ENCODE measurements at places on chromosomes 7 and 10. TPM values are rescaled to one million over a fixed set of nuclear protein-coding genes. Genes with fewer than 3 reads are reported as not detected.

GRCh38 chr7:156607332-156608172 lies 33.0 kb upstream of the RNF32 start:
- DNase-seq: no peak

- DNase-seq: no peak
Observed at GRCh38 chr10:307659-308058, 172.4 kb downstream of the ZMYND11 start.

GRCh38 chr7:76037310-76037709 lies 10.5 kb downstream of the STYXL1 start:
- DNase-seq: no peak

- no peak for DNase-seq
Observed at GRCh38 chr10:3961082-3961481, 176.1 kb upstream of the KLF6 start.

DNA sequence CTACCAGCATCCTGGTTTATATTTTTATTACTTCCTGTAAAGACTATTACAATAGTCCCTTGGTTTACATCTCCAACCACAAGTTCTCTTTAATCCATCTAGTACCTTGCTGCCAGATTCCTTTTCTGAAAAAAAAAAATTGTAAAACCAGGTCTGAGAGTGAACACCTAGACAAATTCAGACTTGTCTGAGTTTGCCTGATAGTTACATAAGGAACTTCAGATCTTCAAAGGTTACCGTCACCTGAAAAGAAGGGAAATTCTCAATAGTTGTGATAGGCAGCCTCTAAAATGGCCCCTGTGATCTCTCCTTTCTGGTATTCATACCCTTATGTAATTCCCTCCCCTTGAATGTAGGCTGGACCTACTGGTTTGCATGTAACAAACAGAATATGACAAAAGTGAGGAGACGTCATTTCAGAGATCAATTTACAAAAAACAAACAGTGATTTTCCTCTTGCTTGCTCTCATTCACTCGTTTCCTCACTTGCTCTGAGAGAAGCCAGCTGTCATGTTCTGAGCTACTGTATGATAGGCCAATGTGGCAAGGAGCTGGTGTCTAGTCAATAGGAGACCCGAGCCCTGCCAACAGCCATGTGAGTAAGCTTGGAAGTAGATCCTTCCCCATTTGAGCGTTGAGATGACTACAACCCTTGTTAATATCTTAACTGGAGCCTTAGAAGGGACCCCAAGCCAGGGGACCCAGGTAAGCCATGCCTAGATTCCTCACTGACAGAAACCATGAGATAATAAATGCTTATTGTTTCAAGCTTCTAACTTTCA lies 110.9 kb upstream of the LSM8 start:
- DNase-seq: no peak

DNA sequence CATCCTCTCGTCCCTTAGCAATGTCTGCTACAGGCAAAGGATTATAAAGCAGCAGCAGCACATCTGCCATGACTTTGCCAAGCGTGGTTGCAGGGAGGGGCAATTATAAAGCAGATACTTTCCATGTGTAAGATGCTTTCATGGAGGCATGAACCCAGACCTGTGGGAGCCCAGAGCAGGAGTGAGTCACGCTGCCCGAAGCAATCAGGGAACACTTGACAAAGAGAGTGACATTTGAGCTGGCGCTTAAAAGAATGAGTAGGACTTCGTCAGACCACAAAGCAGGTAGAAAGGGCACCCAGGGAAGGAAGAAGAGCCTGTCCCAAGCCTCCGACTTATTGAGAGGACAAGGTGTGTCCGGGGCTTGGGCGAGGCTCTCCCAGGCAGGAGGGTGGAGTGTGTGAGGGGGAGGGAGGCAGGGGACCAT lies 147.2 kb downstream of the MYOF start:
- no peak for DNase-seq

GRCh38 chr7:48033922-48034321 lies 1.4 kb upstream of the C7orf57 start:
- no peak for DNase-seq

GRCh38 chr10:11748866-11749265 lies 6.7 kb downstream of the ECHDC3 start:
- DNase-seq: no peak

GRCh38 chr10:33594475-33594874 lies 260.0 kb upstream of the NRP1 start:
- DNase-seq: no peak

DNA sequence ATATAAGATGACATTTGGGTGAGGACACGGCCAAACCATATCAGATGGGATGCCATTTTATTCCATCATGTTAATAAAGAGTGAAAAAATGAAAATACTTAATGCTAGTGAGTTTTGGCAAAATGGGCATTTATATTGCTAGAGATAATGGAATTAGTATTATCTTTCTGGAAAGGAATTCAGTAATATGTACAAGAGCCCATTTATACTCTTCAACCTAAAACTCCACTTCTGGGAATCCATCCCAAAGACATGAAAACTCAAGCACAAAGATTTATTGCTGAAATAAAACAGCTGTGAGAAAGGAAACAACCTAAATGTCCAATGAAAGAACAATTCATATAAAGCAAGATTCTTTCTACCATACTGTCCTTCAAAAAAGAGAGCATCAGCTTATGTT lies 96.0 kb upstream of the TMEM168 start:
- no peak for DNase-seq

- no peak for DNase-seq
Observed at GRCh38 chr10:22945934-22946673, 18.3 kb downstream of the ARMC3 start.

DNA sequence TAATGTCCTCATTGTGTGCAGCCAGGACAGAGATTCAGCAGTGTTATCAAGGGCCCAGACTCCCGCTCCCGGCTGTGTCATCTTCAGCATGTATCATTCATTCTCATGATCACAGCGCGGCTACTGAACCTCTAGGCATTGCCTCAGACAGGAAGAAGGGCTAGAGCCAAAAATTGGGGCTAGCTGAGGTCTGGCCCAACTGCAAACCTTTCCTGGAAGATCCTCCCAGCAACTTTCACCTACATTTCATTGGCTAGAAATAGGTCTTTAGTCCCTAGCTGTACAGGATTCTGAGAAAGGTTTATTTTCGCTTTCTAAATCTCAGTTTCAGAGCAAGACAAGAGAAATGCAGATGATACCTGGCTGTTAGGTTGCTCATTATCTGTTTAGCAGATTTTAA lies 81.9 kb downstream of the CREM start:
- no peak for DNase-seq

DNA sequence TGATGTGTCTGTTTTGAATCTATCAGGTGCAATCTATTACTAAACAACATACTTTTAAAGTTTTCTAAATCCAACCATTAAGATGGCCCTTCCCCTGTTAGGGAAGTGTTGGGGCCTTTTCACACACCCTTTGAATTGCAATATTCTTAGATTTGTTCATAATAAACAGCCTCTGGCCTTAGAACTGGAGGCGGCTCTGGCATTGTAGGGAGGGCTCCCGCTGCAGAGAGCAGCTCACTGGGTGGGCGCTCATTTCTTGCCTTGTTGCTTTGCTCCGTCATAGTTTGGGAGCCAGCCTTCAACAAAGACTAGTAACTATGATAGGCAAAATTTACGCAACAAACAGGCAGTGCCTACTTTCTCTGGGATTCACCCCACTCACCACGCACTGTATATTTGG lies 4.2 kb upstream of the HOXA10 start:
- no peak for DNase-seq

DNA sequence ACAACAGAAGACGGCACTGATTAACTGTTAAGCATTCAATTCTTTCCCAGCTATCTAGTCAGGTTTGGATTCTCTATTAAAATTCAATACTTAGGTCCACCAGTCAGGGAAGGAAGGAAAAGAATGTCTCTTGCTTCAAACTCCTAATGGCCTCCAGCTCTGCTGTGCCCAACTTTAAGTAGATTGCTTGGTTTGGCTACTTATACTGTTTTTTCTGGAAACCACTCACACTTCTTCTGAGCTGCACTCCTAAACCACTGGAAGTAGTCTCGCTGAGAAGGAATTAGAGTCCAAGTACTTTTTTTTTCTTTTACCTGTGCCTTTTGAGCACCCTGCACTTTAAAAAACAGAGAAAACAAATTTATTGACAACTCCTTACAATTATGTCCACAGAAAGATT lies 26.7 kb upstream of the COL1A2 start:
- DNase-seq: no peak

DNA sequence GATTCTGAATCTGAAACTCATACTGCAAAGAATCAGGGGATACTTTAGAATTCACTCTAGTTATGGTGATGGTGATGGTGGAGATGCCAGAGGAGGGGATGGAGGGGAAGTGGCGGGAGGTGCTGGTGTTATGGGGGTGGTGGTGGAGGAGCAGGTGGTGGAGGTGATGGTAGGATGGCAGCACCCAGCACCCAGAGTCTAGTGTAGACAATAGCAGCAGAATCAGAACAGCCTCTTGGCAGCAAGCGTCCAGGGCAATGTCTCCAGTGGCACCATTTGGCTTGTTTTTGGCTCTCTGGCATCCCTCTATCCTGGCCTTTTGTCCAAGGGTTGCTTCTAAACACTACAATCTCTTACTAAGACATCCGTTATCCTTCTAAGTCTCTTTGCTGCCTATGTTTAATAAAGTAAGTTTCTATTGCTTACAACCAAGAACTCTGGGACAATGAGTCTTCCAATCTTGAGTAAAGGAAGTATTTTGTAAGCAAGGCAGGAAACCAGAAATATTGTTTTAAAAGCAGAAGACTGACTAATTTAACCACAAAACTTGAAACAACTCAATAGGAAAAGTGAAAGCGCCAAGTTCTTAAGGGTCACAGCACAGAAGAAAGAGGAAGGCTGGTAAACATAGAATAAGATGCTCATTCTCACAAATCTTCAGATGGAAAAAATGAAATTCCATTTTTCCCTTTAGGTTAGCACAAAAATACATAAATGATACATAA lies 42.4 kb upstream of the GDF10 start:
- DNase-seq: no peak

- no peak for DNase-seq
Observed at GRCh38 chr10:37700886-37701780, 156.3 kb downstream of the ZNF248 start.

GRCh38 chr7:70710011-70710480 lies 421.9 kb upstream of the GALNT17 start:
- DNase-seq: no peak

- no peak for DNase-seq
Observed at GRCh38 chr7:2437537-2438148, 34.2 kb downstream of the CHST12 start.

DNA sequence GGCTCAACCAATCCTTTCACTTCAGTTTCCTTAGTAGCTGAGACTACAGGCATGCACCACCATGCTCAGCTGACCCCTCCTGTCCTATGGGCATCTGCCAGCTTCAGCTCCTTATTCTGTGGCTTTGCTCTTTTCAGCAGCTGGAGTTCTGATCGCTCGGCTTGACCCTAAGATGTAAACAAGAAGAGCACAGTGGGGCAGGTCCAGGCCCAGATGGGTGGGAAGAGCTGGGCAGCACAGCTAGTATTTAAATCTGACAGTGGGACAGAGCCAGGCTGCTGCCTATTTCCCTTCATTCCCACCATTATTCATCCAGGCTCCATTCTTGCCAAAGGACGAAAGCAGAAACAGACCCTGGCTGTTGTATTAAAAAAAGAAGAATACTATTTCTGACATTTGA lies 494.9 kb upstream of the PODXL start:
- no peak for DNase-seq

GRCh38 chr10:90276894-90277475 lies 575.6 kb downstream of the KIF20B start:
- DNase-seq: no peak

- DNase-seq: no peak
Observed at GRCh38 chr10:71394926-71395562, 1.7 kb upstream of the CDH23 start.

DNA sequence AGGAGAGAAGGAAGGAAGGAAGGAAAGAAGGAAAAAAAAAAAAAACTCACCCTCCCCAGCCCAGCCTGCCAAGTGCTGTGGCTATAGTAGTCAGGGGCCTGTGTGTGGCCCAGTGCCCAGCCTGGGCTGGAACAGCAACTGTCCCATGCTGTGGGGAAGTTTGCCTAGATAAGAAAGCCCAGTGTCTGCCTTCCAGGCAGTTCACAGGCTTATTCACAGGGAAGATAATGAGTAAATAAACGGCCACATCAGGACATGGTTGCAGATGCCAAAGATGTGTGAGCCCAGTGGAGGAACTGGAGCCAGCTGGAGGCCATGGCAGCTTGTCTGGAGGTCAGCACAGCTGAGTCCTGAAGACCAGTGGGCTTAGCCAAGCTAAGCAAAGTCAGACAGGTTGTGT lies 132.4 kb upstream of the FOXK1 start:
- no peak for DNase-seq

DNA sequence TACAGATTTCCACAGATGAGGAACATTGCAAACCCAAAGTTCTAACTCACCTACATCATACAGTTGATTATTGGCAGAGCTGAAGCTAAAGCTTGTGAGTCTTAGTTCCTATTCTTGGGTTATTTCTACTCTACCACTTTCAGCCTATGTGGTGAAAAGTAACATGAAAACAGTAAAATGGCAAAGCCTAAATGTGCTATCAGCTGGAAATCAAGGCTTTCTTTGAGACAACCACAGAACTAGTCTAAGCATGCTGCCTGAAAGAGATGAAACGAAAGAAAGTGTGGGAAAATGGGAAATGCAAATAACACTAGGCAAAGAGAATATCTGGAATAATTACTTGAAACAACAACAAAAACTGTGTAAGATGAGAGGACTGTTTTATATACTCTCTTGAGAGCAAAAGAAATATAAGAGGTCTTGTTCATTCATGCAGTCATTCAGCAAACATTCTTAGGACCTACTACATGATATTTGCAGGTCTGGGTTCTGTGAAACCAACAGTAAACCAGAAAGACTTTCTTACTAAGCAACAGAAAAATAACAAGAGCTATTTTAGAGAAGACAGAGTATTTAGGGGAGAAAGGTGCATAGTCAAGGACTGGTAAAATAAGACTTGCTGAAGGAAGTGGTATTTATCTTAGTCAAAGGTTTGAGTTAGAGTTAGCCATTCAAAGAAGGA lies 437.1 kb downstream of the HTR7 start:
- DNase-seq: no peak

GRCh38 chr7:50156706-50157105 lies 63.7 kb upstream of the ZPBP start:
- DNase-seq: no peak

DNA sequence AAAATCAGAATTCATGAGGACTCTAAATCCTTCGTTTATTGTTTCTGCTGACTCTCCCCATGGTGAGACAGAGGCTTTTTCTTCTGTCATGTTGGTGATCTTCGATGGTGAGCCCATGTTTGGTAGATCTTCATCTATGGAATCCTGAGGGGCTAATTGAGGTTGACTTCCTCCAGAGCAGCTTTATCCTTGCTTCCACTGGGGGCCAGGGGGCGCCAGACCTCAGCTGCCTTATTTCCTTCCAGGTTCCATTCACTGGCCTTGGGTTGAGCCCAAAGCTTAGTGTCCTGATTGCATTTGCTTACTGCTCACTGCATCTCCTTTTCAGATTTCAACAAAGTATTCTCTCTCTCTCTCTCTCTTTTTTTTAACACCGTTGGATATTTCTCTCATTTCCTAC lies 80.7 kb downstream of the GCC1 start:
- DNase-seq: no peak

GRCh38 chr7:96316949-96317348 lies 4.9 kb downstream of the SLC25A13 start:
- DNase-seq: no peak

GRCh38 chr7:43044511-43044910 lies 67.9 kb upstream of the HECW1 start:
- DNase-seq: no peak

- DNase-seq: no peak
Observed at GRCh38 chr7:28599411-28599810, 187.1 kb downstream of the CREB5 start.

The SLC13A4 gene
- not detected for total RNA-seq

The DLX6 gene
- not detected for total RNA-seq

The TBX20 gene
- total RNA-seq: not detected

The STEAP1B gene
- not detected for total RNA-seq

The TUBAL3 gene
- total RNA-seq: not detected

The CDHR3 gene
- total RNA-seq: 2.7 TPM

The SEMA3A gene
- 0.66 TPM for total RNA-seq
